Fibroblast of skin of scalp (primary cell): ENCODE measurements at places on chromosomes 16 and 17.

DNA sequence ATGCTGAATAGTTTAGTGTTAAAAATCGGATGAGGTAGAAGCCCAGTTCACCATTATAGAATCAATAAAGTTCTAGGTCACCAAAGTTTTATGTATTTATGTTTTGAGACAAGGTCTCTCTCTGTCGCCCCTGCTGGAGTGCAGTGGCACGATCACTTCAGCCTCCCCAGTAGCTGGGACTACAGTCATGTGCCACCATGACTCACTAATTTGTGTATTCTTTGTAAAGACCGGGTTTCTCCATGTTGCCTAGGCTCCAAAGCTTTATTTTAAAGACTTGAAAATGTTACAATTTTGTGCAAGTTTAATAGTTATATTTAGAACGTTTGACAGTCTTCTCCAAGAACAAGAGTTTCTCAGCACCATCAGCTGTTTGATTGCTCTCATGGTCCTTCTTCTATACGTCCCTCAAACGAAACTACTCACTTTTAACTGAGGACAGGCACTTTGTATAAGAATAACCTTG, 32.1 kb downstream of the NDE1 start:
- peak; percentile 72 for DNase-seq

- DNase-seq = no peak
Observed at GRCh38 chr17:39193346-39193745, 4.1 kb downstream of the CACNB1 start.

GRCh38 chr16:79431923-79432322, 168.6 kb downstream of the MAF start:
- DNase-seq = no peak

GRCh38 chr16:65414284-65414984, 292.6 kb upstream of the CDH11 start:
- DNase-seq = peak; percentile 80

DNA sequence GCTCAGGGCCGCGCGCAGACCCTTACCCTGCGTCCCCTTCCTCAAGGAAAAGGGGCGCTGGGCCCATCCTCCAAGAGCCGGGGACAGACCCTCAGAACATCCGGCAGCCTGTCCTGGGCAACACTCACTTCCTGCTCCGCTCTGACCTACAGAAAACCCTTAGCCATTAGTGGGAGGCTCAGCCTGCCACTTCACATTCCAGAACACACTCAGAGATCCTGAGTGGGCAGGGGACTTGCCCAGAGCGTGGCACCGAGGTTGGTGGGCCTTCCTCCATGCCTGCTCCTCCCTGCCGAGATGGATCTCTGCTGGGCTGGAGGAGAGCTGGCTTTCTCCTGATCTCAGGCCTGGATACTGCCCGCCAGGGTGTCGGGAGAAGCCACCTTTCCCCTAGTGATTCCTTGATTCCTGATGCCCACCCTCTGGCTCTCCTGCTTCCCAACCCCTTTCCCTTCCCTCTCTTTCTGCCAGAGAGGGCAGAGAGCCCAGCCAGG, 1.5 kb downstream of the SCARF1 start:
- DNase-seq = no peak
